ENCODE measurements at places on chromosomes 1 and 21. TPM values are rescaled to one million over a fixed set of nuclear protein-coding genes. Genes with fewer than 3 reads are reported as not detected.

Gene RNF186
- not detected for polyA plus RNA-seq

Gene CELA3B
- polyA plus RNA-seq = not detected

Gene CAPN8
- 2.0 TPM for polyA plus RNA-seq

Gene LEFTY2
- polyA plus RNA-seq = not detected

Gene KRTAP19-3
- polyA plus RNA-seq = not detected

Gene CD5L
- not detected for polyA plus RNA-seq

Gene DNASE2B
- not detected for polyA plus RNA-seq

Gene CRP
- not detected for polyA plus RNA-seq

Gene PADI3
- polyA plus RNA-seq = not detected

Gene IL20
- polyA plus RNA-seq = not detected

Gene LIPI
- polyA plus RNA-seq = 0.43 TPM

Gene ST6GALNAC5
- 10.3 TPM for polyA plus RNA-seq

Gene ICOSLG
- 0.19 TPM for polyA plus RNA-seq

Gene BATF3
- polyA plus RNA-seq = 18.0 TPM

Gene NPL
- 29.6 TPM for polyA plus RNA-seq

Gene HSD11B1
- not detected for polyA plus RNA-seq

Gene OR2T2
- polyA plus RNA-seq = not detected

Gene CFHR4
- not detected for polyA plus RNA-seq

Gene VWA1
- polyA plus RNA-seq = not detected

Gene SLC39A1
- polyA plus RNA-seq = 4.4 TPM

Gene CNR2
- not detected for polyA plus RNA-seq

Gene ZNF670
- polyA plus RNA-seq = 5.2 TPM

Gene FAM167B
- polyA plus RNA-seq = not detected

Gene CD1E
- not detected for polyA plus RNA-seq

Gene SIPA1L2
- 3.1 TPM for polyA plus RNA-seq

Gene POLR3GL
- 3.6 TPM for polyA plus RNA-seq

Gene SUSD4
- polyA plus RNA-seq = 153 TPM

Gene INSRR
- not detected for polyA plus RNA-seq

Gene GPR153
- polyA plus RNA-seq = not detected

Gene LENEP
- polyA plus RNA-seq = not detected

Gene RPTN
- not detected for polyA plus RNA-seq

Gene OLFML3
- polyA plus RNA-seq = 0.50 TPM

Gene PTPN7
- polyA plus RNA-seq = not detected

Gene CTSS
- polyA plus RNA-seq = 1.7 TPM

Gene SAMD11
- polyA plus RNA-seq = 0.13 TPM

Gene SERINC2
- polyA plus RNA-seq = 1.2 TPM

Gene PDXK
- polyA plus RNA-seq = 12.9 TPM

Gene CRNN
- not detected for polyA plus RNA-seq

Gene LRRC38
- not detected for polyA plus RNA-seq

Gene PRELP
- polyA plus RNA-seq = 0.27 TPM

Gene OR10Z1
- polyA plus RNA-seq = not detected

Gene CD48
- polyA plus RNA-seq = not detected

Gene CHI3L1
- polyA plus RNA-seq = not detected

Gene OR2L5
- polyA plus RNA-seq = not detected

Gene CCDC17
- polyA plus RNA-seq = not detected

Gene IL19
- not detected for polyA plus RNA-seq

Gene NKAIN1
- polyA plus RNA-seq = 2.3 TPM

All from Purkinje cell (primary cell).